ENCODE measurements at places on chromosomes 11 and 22. TPM values are rescaled to one million over a fixed set of nuclear protein-coding genes. Genes with fewer than 3 reads are reported as not detected.

INPPL1 gene
- 51.2 TPM for polyA plus RNA-seq

GRCh38 chr22:22865311-22866072 is 22.1 kb upstream of the IGLL5 start:
- no peak for DNase-seq

GRCh38 chr11:67640758-67641337 is 1.3 kb upstream of the TBX10 start:
- DNase-seq, result no peak

- DNase-seq, result peak; percentile 83
These were observed 14.6 kb downstream of the MRGPRF start for GRCh38 chr11:68998390-68998911.

DNA sequence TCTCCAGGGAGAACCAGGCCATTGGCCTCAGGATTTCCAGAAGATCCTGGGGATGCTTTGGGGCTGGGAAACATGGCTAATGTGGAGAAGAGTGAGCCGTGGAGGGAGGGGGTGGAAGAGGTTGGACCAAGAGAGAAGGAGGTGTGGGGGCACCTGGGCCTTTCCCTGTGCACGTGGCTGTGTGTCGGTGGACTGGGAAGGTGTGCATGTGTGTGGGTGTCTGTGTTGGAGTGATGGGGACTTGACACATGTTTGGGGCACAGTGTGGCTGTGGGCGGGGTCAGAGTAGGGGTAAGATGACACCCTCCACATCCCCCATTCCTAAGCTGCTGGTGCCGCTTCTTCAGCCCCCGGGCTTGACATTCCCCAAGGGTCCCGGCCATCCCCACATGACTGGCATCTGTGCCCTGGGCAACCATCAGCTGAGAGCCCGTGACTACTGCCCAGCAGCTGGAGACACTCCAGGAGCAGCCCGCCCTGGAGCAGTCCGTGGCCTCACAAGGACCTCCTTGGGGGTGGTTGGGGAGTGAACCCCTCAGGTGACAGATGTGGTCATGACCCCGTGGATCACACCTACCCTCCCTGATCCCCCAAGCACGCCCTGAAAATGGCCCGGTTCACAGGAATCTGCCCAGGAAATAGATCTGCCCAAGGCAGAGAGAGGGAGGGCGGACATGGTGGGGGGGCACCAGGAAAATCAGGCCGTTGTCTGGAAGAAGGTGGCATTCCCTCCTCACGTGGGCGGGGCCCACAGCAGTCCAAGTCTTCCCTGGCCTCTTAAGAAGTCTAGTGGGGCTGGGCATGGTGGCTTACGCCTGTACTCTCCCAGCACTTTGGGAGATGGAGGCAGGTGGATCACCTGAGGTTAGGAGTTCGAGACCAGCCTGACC is 34.8 kb upstream of the SOX10 start:
- DNase-seq, result no peak

GRCh38 chr11:122979815-122980595 is 1.6 kb downstream of the BSX start:
- DNase-seq, result no peak

DNA sequence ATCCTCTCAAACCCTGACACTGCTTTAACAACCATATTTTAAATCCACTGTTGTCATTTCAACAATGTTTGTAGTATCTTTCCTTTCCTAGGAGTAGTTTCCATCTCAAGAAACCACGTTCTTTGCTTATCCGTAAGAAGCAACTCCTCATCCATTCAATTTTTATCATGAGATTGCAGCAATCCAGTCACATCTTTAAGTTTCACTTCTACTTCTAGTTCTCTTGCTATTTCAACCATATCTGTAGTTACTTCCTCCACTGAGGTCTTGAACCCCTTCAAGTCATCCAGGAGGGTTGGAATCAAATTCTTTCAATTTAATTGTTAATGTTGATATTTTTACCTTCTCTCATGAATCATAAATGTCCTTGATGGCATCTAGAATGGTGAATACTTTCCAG is 22.4 kb downstream of the CCDC82 start:
- DNase-seq, result no peak

DNA sequence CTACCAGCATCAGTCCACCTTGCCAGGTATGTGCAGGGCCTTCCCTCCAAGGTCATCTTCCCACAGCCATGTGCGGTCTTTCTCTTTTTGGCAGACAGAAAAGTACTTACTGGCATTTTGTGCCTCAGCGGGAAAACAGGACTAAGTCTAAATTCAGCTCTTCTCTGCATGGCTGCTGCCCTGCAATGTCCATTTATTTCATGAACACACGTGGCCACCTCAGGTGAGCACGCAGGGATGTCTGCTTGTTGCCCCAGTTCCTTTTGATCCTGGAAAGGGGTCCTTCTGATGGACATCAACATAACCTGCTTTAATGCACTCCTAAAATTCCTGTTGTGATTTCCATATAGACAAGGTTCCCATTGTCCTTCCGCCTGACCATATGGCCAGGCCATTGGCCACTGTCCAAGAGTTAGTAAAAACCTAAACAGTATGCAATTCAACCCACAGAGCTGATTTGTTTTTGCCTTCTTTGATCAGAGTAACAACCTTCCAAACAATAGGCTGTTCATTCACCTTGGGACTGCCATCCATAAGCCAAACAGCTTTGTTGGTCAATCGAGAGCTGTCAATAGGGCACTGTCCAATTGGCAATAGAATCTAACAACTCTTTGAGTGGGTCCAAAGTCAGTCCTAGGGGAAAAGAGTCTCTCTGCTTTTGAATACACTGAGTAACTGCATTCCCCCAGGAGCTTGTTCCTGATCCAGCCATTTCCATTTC is 5.9 kb downstream of the TREH start:
- no peak for DNase-seq

ZNF280A gene
- not detected for polyA plus RNA-seq

GRCh38 chr22:38923463-38924346 is 33.7 kb upstream of the APOBEC3A start:
- peak; percentile 93 for DNase-seq

DNA sequence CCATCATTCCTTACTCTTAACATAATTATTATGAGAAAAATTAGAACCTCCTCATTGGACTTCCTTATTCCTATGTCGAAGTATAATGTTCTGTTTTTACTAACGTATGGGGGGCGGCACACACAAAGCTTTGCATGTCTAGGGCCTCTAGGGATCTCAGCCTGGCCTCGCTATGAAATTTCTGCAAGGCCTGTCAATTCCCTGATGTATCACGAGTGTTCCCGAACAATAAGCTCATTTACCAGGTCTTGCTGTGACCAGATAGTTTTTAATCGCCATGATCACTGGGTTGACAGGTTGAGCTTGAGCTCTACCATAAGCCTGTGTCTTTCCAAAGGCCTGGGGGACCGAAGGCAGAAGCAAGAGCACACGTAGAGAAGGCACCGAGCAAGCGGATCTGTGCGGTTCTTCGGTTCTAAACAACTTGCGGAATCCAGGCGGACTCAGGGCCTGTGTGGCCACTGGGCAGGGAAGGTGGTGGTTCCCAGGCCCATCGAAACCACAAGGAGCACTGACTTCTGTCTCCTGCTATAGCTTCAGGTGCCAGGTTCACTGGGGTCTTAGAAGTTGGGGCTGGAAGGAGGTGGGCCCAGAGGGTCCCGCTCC is 10.4 kb upstream of the FXYD2 start:
- DNase-seq, result peak; percentile 2

MMP1 gene
- 3.0 TPM for polyA plus RNA-seq

DDX6 gene
- 18.4 TPM for polyA plus RNA-seq

GRCh38 chr11:129947474-129947873 is 52.1 kb upstream of the NFRKB start:
- DNase-seq, result no peak

DNA sequence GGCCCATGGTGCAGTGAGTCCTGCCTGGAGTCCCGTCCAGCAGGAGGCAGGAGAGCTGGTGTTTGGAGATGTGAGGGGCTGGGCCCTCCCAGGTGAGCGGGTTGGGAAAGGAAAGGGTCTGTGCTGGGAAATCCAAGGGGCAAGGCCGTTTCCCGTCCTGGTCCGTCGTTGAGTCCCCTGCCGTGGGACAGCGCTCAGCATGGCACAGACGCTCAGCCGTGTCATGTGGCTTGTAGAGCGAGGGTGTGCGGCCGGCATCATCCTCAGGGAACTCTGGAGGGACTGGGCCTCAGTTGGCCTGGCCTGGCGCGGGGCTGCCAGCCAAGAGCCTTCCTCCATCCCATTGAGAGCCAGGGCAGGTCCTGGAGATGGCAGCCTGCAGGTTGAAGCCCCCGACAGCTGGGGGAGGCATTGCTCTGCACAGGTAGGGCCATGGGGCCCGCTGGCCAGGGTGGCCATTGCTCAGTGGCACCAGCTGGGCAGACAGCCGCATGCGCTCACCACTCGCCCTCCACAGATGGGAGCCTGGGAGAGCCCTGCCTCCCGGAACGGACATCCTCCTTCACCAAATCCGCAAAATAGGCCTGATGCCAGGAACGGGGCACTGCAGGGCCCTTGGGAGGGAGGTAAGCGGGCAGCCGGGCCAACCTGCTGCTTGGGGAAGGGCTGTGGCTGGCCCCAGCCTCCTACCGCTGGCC is 28.7 kb downstream of the KCNQ1 start:
- DNase-seq, result peak; percentile 50

GRCh38 chr22:26846645-26847044 is 189.3 kb downstream of the MIAT start:
- no peak for DNase-seq

DNA sequence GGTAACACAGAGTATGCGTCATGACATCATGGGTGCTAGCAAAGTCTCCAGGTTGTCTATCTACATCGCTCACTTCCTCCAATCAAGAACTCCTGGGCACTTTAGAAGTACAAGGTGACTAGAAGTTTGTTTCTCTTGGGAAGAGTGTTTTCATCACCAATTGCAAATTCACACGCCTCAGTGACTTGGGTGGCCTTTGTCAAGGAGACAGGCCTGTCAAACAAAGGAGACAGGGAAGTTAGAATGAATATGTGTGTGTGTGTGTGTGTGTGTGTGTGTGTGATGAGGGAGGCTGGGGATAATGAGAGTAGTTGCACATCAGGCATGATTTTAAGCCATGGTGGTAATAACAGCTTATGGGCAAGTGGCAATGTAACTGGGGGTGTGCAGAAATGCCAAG is 953.2 kb downstream of the OPCML start:
- DNase-seq, result no peak

ACR gene
- 0.19 TPM for polyA plus RNA-seq

DNA sequence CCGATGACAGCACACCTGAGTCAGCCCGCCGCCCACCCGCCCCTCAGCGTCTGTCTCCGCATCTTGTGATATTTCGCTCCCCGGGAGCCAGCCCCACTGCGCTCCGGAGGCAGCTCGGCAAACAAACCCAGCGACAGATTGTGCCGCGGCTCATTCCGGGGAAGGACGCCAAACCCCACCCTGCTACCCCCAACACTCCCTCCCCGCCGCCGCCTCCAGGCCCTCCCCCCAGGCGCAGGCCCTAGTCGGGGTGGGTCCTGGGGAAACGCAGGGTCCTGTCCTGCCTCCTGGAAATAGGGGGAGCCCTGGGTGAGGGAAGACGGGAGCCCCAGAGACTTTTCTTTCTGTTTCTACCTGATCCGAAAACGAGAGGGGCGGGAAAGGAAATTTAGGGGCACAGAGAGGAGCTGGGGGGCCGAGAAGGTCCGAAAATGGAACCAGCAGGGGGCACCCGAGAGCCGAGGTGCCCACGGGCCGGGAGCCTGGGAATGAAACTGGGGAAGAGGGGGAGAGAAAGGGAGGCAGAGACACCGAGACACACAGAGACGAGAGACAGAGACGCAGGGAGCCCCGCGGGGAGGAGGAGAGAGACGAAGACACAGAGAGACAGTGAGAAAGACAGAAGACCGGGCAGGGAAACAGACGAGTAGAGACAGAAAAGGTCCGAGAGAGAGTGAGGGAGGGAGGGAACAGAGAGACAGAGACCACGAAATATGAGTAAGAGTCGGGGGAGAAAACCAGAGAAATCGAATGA is 1.7 kb upstream of the RTN4RL2 start:
- peak; percentile 73 for DNase-seq

DNA sequence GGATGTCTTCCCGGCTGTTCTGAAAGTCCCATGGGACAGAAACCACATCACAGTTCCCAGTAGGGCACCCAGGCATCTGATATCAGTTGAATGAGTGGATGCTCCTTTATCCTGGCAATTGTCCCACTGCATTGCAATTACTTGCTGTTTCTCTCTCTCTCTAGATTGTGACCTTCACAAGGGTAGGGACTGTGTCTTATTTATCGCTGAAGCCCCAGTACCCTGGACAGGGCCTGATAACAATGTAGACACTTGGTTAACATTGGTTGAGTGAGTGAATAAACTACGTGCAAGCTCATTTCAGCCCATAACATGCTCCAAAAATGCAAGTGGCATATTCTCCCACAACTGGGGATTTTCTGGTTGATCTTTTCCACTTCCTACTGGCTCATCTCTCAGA is 193.7 kb upstream of the NARS2 start:
- no peak for DNase-seq

HTR3A gene
- 0.30 TPM for polyA plus RNA-seq

RNF214 gene
- 6.8 TPM for polyA plus RNA-seq

DNA sequence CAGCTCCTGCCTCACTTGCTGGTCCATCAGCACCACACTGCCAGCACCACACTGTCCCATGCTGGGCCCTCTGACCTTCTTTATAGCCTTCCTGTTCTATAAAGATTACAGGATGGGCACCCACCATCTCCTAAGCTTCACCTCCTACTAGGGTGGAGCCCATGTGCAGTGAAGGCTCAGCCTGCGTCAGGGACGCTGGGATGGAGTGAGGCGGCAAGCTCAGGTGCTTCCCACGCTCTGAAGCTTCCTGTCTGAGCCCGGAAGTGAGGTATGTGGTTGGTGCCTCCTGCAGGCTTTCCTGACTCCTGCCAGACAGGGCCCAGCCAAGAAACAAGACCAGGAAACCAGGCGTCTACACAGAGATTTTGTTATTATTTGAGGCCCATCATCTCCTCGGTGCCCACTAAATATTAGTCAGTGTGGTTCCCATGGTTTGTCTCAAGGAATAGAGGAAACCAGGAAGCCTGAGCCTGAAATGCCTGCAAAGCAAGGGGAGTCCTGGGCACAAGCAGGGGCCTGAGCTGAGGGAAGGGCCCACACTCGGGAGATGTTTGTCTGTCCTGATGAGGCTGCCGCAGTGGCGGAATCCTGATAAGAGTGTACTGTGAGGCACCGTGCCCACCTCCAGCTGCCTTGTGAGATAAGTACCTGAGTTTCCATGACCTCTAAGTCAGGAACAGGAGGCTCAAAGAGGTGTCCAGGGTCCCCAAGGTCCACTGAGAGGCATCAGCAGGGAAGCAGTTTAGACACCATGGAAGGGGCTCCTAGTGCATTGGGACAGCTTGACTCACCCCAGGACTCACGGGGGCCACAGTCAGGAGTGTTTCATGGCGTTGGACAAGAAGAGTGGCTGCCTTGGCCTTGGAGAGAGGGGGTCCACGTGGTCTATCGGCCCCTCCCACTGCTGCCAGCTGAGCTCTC is 22.0 kb downstream of the RSPH14 start:
- peak; percentile 40 for DNase-seq

- no peak for DNase-seq
These were observed 13.8 kb downstream of the EHF start for GRCh38 chr11:34634694-34635062.

DNA sequence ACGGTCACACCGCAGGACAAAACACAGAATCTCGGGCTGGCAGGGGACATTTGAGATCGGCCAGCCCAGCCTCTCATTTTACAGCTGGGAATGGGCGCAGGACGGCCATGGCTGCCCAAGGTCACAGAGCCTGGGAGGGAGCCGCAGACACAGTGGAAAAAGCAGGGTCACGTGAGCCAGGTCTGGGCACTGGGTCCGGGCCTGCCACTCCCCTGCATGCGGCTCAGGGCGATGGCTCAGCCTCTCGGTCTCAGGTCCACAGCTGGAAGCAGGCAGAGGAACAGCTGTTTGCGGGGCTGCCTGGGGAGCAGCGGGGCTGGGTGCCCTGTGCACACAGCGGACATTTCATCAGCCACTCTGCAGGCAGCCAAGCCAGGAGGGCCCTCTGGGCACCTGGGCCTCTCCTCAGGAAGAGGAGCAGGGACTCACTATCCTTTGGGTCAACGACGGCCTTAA is 10.4 kb upstream of the PPARA start:
- no peak for DNase-seq

All from stomach (tissue), 19 donors.